H7 (cell line): ENCODE measurements at places on chromosomes 4 and X. TPM values are rescaled to one million over a fixed set of nuclear protein-coding genes. Genes with fewer than 3 reads are reported as not detected.

The NR3C2 gene
- total RNA-seq, result 0.22 and 0.55 TPM in 2 replicates

The SYNPO2 gene
- total RNA-seq, result 0.38 and 0.41 TPM in 2 replicates

GRCh38 chr4:41169256-41169800 lies 45.0 kb downstream of the APBB2 start:
- no peak for DNase-seq

- no peak for DNase-seq
Measured at GRCh38 chr4:163651761-163652160, 157.3 kb downstream of the TMA16 start.

GRCh38 chrX:12802741-12803140 lies 11.5 kb downstream of the PRPS2 start:
- DNase-seq, result no peak
